ENCODE measurements at places on chromosomes 5 and 9. TPM values are rescaled to one million over a fixed set of nuclear protein-coding genes. Genes with fewer than 3 reads are reported as not detected.
A peak's percentile ranks its signal among the peaks of the same experiment; 100 is the strongest.

- peak overlapping the region; percentile 33 for H3K27ac ChIP-seq
- no peak overlapping the region for H3K4me3 ChIP-seq
- no peak for DNase-seq
- H3K27me3 ChIP-seq, result no peaks in the 10 kb centered on the region
- H3K4me1 ChIP-seq, result peaks cover 10% of the 10 kb centered on the region
Observed at GRCh38 chr5:179288809-179289185, 56.5 kb downstream of the ADAMTS2 start.

The ERP44 gene
- 17.6 TPM for total RNA-seq

The RPS14 gene
- 1,311 TPM for total RNA-seq

DNA sequence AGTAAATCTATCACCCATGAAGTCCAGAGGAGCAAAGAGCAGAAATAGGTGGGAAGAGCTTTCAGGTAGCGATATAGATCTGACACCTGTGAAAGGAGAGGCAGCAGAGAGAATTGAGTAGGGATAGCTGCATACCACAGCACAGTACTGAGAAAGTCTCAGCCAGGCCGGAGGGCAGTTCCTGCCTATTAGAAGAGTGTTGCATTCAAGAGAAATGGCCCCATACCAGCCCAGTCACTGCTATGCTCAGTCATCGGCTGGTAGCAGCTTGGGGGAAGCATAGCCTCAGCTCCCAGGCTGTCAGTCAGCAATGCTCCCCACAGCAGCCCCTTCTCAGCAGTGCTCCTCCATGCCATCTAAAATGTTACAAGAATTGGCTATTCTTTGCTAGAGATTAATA is 285.1 kb upstream of the CDH6 start:
- no peak overlapping the region for H3K27ac ChIP-seq
- DNase-seq, result no peak
- H3K27me3 ChIP-seq, result no peaks in the 10 kb centered on the region
- H3K36me3 ChIP-seq, result no peaks in the 10 kb centered on the region

DNA sequence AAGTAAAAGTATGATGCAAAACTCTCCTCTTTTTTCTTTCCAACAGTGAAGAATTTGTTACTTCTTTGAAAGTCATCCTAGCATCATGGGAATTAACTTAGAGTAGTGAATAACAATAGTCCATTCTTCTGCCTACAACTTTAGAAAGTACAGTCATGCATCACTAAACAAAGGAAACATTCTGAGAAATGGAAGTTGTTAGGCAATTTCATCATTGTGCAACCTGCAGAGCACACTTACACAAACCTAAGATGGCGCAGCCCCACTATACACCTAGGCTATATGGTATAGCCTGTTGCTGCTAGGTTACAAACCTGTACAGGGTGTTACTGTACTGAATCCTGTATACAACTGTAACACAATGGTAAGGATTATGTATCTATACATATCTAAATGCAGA is 1209.3 kb upstream of the C9orf72 start:
- H3K27ac ChIP-seq, result no peak overlapping the region
- no peaks in the 10 kb centered on the region for H3K36me3 ChIP-seq
- H3K27me3 ChIP-seq, result no peaks in the 10 kb centered on the region
- DNase-seq, result no peak

DNA sequence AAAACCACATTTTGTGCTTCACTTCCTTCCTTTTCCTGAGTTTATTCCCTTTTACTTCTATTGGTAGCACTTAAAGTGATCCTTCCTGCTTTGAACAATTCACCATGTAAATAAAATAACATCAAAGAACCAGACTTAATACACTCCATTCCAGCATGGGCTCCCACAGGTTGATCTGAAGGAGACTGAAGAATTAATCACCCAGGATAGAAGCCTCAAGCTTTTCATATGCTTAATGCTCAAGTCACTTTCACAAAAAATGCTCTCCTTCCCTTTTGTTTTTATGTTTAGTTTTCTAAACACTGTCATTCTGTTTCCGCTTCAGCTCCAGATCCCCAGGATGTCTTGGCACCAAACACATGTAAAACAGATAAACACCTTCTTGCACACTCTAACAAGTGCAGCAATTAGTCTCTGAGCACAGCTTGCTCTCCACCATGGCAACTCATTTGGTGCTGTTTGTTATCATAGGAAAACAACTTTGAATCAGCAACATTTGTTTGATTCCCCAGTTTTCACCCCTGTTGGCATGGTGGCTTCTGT is 37.0 kb downstream of the DMRTA1 start:
- no peaks in the 10 kb centered on the region for H3K36me3 ChIP-seq
- H3K27ac ChIP-seq, result no peak overlapping the region
- no peak overlapping the region for H3K4me3 ChIP-seq

DNA sequence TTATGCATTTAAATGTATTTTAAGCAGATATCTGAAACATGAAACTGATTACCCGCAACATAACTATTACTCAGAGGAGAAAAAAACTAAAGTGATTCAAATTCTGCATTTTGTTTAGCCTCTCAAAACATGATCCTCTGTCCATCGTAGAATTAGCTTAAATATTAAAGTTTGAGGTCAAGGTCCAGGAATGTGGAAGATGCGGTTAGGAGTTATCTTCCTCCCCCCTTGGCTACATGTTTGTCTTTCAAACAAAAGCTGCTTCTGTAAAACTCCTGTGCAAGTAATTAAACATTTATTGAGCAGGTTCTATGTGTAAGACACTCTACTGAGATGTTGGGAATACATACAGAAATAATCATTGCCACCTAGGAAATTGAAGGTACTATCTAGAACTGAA is 175.0 kb upstream of the ISL1 start:
- H3K4me1 ChIP-seq, result no peaks in the 10 kb centered on the region
- H3K27me3 ChIP-seq, result no peaks in the 10 kb centered on the region
- no peaks in the 10 kb centered on the region for H3K36me3 ChIP-seq
- H3K4me3 ChIP-seq, result no peak overlapping the region
- no peak for DNase-seq
- H3K27ac ChIP-seq, result no peak overlapping the region

- H3K4me3 ChIP-seq, result no peak overlapping the region
- no peak for DNase-seq
- H3K36me3 ChIP-seq, result peaks cover 2% of the 10 kb centered on the region
Observed at GRCh38 chr9:37972351-37972848, 68.5 kb upstream of the SLC25A51 start.

DNA sequence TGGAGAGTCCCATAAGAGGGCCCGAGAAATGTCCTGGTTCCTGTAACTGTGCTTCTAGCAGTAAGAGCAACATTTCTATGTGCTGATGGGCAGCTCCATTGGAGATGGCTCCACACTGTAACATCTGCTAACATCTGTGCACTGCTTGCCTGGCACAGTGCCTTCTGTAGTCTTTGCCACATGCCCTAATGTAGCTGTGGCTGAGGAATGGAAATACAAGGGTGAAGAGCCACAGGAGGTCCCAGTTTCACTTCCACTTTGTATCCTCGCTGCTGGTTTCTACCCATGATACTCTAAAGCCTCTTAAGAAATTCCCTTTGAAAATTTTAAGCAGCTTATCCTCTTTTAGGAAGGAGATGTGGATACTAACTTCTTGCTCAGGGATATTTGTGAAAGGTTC is 97.4 kb downstream of the HOMER1 start:
- no peak overlapping the region for H3K4me3 ChIP-seq
- no peak overlapping the region for H3K27ac ChIP-seq
- no peaks in the 10 kb centered on the region for H3K36me3 ChIP-seq
- H3K27me3 ChIP-seq, result no peaks in the 10 kb centered on the region

DNA sequence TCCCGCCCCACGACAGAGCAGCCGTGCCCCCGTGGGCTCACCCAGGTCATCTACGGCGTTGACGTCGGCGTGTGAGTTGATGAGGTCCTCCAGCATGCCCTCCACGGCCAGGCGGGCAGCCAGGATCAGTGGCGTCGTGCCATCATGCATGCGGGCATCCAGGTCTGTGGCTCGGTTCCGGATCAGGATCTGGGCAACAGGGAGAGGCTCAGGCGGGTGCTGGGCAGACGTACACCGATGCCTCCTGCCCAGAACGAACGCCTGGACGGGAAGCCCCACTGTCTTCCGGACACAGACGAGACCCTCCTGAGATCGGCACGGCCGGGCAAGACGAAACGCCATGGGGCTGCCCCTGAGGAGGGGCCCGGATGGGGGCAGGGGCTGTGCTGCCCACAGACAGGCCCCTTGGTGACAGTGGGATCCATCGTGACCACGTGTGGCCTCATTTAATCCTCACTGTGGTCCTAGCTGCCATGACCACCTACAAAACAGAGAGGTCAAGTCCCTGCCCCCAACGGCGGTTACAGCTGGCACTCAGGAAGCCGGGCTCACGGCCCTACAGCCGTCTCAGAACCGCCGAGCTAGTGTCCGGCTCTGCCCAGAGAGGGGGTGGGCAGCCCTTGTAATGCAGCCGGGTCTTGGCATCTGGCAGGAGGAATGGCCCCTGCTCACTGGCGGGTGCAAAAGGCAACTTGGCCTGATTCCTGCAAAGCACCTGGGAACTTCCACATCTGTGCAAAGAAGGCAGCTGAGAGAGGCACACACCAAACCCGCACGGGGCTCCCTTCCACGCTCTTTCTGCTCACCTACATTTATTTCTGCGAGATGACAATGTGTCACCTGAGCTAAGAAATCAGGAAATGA is 16.5 kb upstream of the SEC16A start:
- H3K27me3 ChIP-seq, result no peaks in the 10 kb centered on the region
- no peak overlapping the region for H3K4me3 ChIP-seq
- no peak overlapping the region for H3K27ac ChIP-seq
- no peaks in the 10 kb centered on the region for H3K4me1 ChIP-seq
- peaks cover 71% of the 10 kb centered on the region for H3K36me3 ChIP-seq

DNA sequence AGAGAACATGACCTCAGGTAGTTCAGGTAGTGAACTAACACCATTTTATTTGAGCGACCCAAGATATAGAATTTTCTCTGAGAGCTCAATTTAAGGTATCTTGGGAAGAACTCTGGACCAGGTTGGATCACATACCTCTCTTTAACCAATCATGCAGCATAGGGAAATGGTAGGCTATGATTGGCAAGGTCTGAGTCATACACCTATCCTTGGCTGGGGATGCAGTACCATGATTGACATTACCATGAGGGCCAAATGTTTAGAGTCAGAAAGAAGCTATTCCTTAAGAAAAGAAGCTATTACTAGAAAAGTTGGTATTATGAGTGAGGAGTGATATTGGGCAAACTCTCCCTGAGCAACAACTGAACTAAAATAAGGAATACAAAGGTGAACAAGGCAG is 258.7 kb downstream of the KCTD16 start:
- H3K27ac ChIP-seq, result no peak overlapping the region
- no peaks in the 10 kb centered on the region for H3K27me3 ChIP-seq
- no peak for DNase-seq
- no peaks in the 10 kb centered on the region for H3K4me1 ChIP-seq

The FOXD4 gene
- total RNA-seq, result not detected

The NDUFB6 gene
- 24.1 TPM for total RNA-seq

GRCh38 chr9:111610149-111610548 is 10.7 kb upstream of the PTGR1 start:
- H3K36me3 ChIP-seq, result no peaks in the 10 kb centered on the region
- no peaks in the 10 kb centered on the region for H3K27me3 ChIP-seq
- no peak overlapping the region for H3K4me3 ChIP-seq

GRCh38 chr5:172410662-172411483 is 43.5 kb downstream of the SH3PXD2B start:
- no peak for DNase-seq
- H3K27ac ChIP-seq, result no peak overlapping the region
- H3K4me3 ChIP-seq, result no peak overlapping the region
- H3K27me3 ChIP-seq, result no peaks in the 10 kb centered on the region
- H3K4me1 ChIP-seq, result peaks cover 34% of the 10 kb centered on the region

GRCh38 chr9:87570000-87570908 is 72.6 kb downstream of the DAPK1 start:
- no peaks in the 10 kb centered on the region for H3K27me3 ChIP-seq
- no peak overlapping the region for H3K27ac ChIP-seq
- no peak overlapping the region for H3K4me3 ChIP-seq
- no peaks in the 10 kb centered on the region for H3K36me3 ChIP-seq
- peaks cover 49% of the 10 kb centered on the region for H3K4me1 ChIP-seq

DNA sequence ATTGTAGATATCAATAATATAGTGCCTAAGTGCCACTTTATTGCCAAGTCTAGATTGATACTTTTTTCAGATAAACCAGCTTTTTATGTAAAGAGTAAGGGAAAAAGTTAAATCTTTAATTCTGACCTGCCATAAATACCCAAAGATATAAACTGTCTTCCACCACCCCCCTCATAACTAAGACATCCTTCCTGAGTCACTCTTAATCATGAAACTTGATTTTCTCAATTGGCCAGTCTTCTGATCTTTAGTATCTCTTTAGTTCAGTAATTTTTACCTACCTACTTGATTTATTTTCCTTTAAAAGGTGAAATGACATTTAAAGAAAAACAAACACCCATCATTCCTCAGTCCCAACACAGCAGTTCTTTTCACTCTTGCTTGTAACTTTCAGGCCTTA is 21.8 kb downstream of the C5orf22 start:
- H3K36me3 ChIP-seq, result peaks cover 36% of the 10 kb centered on the region
- no peak for DNase-seq
- no peaks in the 10 kb centered on the region for H3K27me3 ChIP-seq
- H3K4me1 ChIP-seq, result no peaks in the 10 kb centered on the region
- no peak overlapping the region for H3K27ac ChIP-seq

GRCh38 chr5:149441194-149441753 is 62.2 kb upstream of the IL17B start:
- H3K36me3 ChIP-seq, result no peaks in the 10 kb centered on the region
- DNase-seq, result no peak
- no peak overlapping the region for H3K27ac ChIP-seq
- peaks cover 10% of the 10 kb centered on the region for H3K4me1 ChIP-seq

Measured in thoracic aorta (tissue), 2 donors.